ENCODE measurements at places on chromosomes 16 and 17.

DNA sequence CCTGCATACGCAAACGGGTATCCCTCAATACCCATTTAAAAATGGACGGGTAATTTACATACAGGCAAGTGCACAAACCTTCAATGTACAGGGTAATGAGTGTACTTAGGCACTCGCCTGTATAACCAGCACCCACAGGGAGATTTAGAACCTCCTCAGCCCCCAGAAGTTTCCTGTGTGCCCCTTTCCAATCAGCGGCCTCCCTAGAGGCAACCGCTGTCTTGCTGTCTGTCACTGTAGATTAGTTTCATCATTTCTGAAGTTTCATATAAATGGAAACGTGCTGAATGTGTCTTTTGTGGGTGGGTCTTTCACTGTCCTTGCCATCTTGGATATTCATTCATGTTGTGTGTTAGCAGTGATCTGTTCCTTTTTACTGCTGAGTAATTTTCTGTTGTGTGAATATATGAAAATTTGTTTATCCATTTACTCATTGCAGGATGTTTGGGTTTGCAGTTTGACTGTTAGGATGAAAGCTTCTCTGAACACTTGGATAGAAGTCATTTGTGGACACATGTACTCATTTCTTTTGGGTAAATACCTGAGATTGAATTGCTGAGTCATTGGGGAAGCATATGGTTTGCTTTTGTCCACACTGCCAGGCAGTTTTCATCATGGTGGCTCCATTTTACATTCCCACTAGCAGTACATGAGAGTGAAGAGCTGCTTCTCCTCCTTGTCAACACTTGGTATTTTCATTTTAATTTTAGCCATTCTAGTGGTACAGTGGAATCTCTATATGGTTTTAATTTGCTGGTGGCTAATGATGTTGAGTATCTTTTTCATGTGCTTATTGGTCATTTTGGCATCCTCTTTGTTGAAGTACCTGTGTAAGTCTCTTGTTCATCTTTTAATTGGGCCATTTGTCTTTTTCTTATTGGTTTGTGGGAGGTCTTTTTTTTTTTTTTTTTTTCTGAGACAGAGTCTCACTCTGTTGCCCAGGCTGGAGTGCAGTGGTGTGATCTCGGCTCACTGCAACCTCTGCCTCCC is 2.1 kb upstream of the ADCY7 start:
- no peaks in the 10 kb centered on the region for H3K36me3 ChIP-seq
- H3K4me1 ChIP-seq, result peaks cover 31% of the 10 kb centered on the region
- H3K27me3 ChIP-seq, result no peaks in the 10 kb centered on the region
- no peak for DNase-seq
- H3K4me3 ChIP-seq, result no peak overlapping the region

DNA sequence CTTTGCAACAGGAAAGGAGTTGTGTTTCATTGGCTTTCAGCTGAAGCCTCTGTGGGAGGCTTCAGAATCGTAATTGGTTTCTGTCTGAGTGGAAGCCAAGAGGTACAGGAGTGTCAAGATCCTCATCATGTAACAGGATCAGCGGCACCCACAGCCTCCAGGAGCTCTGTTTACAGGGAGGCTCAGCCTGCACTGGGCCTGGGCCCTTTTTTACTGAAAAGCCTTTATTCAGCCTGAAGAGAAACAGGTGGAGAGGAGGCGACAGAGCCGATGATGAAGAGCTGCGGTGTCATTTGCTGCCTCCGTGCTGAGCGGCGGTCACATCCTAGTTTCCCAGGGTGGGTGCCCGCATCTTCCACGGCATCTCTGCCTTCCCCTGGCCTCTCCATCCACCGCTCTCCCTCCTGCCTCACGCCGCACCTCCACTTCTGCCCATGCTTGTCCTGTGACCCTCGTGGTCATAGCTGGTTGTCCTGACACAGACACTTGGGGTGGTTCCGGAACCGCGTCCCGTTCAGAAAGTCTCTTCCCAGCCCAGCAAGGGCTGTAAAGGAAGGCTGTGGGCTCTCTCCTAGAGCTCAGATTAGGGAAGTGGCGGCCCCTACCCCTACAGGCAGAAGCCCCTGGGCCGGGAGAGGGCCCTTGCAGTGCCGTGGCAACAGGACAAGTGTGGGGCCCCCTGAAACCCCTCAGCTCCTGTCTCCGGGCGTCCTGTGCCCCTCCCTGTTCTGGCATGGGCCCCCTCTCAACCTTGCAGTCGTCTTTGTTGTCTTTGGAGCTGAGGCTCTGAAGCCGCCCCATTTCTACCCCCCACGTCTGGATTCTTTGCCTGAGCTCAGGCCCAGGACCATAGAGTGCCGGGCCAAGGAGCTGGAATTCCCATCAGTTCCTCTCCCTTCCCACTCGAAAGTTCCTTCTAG is 53.9 kb upstream of the CHMP6 start:
- H3K27ac ChIP-seq, result no peak overlapping the region
- no peaks in the 10 kb centered on the region for H3K27me3 ChIP-seq
- peaks cover 11% of the 10 kb centered on the region for H3K4me1 ChIP-seq
- no peak overlapping the region for H3K4me3 ChIP-seq

- H3K4me3 ChIP-seq, result no peak overlapping the region
- no peak for DNase-seq
- no peaks in the 10 kb centered on the region for H3K27me3 ChIP-seq
- H3K36me3 ChIP-seq, result peaks cover 93% of the 10 kb centered on the region
- no peaks in the 10 kb centered on the region for H3K4me1 ChIP-seq
These were observed 12.1 kb upstream of the HSD3B7 start for GRCh38 chr16:30972872-30973271.

- H3K4me3 ChIP-seq, result no peak overlapping the region
- H3K27ac ChIP-seq, result no peak overlapping the region
- no peak for DNase-seq
- no peaks in the 10 kb centered on the region for H3K36me3 ChIP-seq
- H3K27me3 ChIP-seq, result no peaks in the 10 kb centered on the region
- no peaks in the 10 kb centered on the region for H3K4me1 ChIP-seq
These were observed 54.3 kb downstream of the MYH13 start for GRCh38 chr17:10318535-10318934.
